Stimulated activated CD4-positive, alpha-beta T cell treated with anti-CD3 and anti-CD28 coated beads, Interleukin-2, amount 100 ng/mL, for 24 hours (primary cell): ENCODE measurements at places on chromosomes 7 and 10.
A peak's percentile ranks its signal among the peaks of the same experiment; 100 is the strongest.

GRCh38 chr7:66413379-66414114, 208.4 kb downstream of the TPST1 start:
- DNase-seq: peak; percentile 79

DNA sequence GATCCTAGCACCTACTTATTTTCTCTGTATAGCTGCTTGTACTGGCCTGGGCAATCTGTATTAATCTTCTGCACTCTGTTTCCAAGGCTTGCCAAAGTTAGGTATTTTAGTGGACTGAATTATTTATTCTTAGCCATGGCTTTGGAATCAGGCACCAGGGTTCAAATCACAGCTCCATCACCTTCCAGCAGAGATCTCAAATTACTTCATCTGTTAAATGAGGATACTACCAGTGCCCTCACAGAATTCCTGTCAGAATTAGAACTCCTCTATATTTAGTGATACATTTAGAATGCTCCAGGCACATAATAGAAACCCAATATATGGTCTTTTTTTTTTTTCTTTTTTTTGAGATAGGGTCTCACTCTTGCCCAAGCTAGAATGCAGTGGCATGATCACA, 17.6 kb downstream of the ARMH3 start:
- no peak for DNase-seq

DNA sequence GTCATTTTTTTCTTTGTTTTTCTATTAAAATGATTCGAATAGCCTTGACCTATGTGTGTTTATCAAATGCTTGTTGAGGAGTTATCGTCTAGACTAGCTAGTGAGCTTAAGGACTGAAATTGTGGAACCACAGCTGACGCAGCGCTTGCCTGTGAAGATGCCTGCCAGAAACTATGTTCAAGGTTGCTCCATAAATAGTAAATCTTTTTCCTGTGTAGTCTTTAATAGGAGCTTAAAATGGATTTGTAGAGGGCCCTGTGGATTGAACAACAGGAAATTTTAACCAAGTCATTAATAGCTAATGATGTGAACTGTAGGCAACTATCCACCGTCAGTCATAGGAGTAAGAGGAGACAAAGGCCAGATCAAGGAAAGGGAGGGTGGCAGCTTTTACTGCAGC, 145.1 kb downstream of the GNAI1 start:
- no peak for DNase-seq

- DNase-seq: no peak
Measured at GRCh38 chr7:45573661-45574415, at the start of gene ADCY1. ADCY1 (plus strand) TSS chr7:45574368; CDS start chr7:45574544, 176 bp downstream.

DNA sequence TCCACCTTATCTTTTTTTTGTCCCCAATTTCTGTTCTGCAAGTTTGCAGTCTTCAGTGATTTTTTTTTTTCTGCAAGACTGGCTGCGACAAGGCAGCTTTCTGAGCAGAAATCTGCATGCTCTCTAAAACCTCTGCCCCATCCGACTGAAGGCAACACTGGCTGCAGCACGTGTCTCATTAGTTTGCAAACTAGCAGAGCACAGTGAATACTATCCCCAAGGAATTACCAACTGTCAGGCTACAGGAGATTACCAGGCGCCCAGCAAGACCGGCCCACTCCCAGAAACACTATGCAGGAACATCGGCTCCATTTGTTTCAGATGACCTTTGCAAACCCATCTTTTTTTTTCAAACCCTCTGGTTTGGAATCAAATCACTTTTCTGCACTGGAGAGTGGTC, 538.8 kb downstream of the SORCS1 start:
- no peak for DNase-seq

GRCh38 chr7:10707519-10707918, 266.2 kb upstream of the PHF14 start:
- DNase-seq: no peak

- DNase-seq: no peak
Measured at GRCh38 chr7:12360948-12361347, 42.7 kb downstream of the VWDE start.

GRCh38 chr7:31497516-31497915, 16.4 kb upstream of the ITPRID1 start:
- DNase-seq: no peak

DNA sequence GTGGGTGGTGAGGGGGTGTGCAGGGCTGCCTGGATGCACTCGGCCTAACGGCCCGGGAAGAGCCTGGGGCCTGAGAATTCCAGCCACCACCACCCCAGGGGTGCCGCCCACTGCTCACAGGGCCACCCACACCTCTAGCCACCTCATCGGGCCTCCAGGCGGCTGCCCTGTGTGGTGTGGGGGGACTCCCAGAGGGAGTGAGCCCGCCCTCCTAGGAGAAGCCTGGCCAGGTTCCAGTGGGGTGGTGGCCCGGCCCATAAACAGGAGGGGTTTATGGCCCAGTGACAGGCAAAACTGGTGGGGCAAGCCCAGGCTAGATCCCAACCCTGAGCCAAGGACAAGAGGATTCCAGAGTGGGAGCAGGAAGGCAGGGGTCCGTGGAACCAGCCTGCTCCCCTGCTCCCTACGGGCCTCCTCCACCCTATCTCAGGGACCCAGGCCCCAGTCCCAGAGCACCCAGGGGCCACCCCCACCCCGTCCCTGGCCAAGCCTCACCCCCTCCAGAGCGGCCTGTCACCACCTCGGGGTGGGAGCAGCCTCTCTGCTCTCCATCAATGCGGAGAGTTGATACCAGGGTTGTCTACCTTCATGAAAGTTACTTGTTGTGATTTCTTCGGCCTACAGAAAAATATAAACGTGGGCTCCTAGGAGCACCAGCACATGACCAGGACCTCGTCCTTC, 20.2 kb upstream of the PDGFA start:
- no peak for DNase-seq

DNA sequence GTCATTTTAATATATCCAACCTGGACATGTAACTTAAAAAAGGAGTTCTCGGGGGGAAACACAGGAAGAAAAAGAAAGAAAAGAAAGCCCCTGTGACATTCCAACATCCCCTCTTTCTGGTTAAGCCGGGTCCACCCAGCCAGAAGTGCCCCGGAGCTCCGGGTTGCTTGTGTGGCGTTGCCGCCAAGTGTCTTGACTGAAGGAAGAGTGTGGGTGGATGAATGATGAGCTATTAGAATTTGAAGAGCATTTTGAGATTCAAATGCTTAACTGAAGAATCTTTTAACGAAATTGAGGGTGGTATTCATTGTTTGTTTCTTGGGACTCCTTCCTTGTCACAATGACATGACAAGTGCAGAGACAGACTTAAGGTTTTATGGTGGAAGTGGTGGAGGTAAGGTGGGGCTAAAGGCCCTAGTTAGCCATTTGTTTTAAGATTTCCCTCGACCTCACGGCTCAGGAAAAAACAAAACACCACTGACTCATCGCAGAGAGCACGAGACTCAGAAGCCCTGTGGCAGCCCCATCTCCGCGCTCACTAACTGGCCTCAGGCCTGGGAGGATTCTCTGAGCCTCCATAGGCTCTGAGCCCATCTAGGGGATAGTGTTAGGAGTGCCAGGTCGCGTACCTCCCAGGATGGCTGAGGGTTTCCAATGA, 1.8 kb upstream of the GLI3 start:
- DNase-seq: no peak

- DNase-seq: no peak
Measured at GRCh38 chr7:1592299-1592871, 22.6 kb upstream of the PSMG3 start.

- DNase-seq: peak; percentile 74
Measured at GRCh38 chr10:14009371-14010100, 321.2 kb downstream of the FRMD4A start.

GRCh38 chr10:44564790-44565189, 179.9 kb upstream of the CXCL12 start:
- no peak for DNase-seq

- DNase-seq: peak; percentile 67
Measured at GRCh38 chr7:151168003-151168786, 701 bp upstream of the GBX1 start.

DNA sequence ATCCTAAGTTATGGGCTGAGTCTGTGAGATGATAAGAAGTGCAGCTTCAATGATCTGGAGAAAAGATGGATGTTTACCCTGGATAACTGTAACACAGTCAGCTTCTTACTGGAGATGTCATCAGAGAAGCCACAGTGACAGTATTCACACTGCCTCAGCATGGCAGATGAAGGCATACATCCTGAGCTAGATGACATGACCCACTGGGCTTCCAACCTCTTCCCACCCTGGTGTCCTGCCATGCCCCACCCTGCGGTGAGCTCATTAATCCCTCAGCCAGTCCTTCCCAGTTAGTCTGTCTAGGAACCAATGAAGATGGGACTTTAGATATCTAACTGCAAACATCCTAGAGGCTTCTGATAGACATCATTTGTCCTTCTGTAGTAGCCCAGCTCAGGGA, 213.8 kb downstream of the TAX1BP1 start:
- DNase-seq: no peak

GRCh38 chr10:86655596-86655995, 1.2 kb downstream of the OPN4 start:
- DNase-seq: no peak

GRCh38 chr7:158014976-158015375, 572.6 kb downstream of the PTPRN2 start:
- DNase-seq: no peak

DNA sequence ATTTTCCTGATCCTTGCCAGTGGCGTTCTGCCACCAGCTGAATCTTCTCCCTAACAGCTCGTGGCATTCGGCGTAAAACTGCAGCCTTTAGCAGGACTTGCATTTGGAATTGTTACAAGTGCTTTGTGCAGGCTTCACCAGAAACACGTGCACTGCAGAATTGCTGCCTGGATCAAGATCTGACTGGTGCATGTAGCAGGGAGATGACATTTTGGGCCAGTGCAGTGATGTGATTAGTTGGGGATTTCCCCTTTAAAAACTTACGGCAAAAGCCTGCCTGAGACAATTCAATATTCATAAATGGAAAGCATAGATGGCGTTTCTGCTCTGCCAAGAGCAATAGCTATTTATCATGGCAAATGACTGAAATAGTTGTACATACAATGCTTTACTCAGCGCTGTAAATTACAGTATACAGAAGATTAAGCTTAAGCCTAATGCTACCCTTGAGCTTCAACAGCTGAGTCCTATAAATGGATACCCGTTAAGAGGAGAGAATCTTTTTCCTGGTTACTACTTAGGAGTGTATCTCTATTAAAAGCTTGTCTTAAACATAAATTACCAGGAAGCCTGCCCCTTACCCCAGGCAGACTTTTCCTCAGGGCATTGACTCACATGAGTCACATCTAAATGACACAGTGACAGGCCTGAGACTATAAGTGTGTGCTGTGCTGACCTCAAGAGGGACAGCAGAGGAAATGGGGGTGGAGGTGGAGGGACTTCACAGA, 106.3 kb downstream of the ATXN7L1 start:
- peak; percentile 14 for DNase-seq

- DNase-seq: no peak
Measured at GRCh38 chr10:85851325-85851724, 515.3 kb downstream of the GRID1 start.

DNA sequence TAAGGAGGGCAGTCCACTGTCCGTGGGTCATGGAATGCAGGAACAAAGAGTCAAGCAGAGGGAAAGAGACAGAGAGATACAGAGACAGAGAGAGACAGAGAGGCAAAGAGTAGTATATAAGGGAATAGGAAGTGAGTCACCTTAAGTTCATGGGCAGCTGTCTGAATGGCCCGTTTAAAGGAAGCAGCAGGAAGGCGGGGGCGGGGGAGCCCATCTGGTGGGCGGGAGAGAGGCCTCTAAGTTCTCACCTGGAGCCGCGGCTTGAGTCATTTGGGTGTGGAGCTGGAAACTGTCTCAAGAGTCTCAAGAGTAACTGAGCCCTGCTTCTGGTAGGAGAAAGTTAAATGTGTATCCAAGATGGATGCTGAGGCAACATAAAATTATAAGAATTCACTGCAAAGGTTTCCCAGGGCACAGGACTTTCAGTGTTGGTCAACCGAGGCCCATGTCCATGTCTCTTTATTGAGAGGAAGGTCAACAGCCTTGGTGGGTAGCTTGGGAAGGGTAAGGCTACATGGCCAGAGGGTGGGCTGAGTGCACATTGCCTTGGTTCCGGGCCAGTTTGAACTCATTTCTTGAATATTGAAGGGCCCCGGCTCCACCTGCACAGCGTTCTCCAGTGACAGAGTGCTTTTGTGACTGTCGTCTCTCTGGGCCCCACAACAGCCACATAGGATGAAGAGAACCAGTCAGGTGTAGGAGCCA, 85.5 kb upstream of the CACUL1 start:
- DNase-seq: peak; percentile 54

DNA sequence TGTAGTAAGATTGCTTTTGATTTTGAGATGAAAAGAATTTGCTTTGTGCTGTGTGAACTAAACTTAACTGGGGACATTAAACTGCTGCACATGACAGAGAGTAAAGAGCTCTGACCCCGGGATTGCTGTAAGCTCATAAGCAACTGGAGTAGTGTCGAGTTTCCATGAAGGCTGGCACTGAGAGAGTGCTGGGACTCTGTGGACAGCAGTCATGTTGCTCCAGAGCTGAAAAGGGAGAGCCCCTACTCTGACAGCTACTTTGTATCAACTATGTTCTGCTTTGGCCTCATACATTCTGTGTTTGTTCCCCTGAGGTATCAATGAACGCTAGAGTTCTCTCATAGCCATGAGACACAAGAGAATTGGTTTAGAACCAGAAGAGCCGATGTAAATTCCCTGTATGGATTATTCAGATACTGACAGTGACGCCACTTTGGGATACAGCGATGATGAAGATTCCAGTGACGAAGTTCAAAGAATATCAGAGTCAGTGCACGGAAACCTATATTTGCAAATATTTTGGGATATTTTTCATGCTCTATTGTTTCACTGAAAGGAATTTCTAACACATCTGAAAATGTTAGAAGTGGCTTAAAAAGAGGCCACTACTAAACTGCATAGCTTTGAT, 185.9 kb upstream of the DKK1 start:
- DNase-seq: no peak
